ENCODE measurements at places on chromosomes 12 and 14. TPM values are rescaled to one million over a fixed set of nuclear protein-coding genes. Genes with fewer than 3 reads are reported as not detected.

RND1 gene
- 2.5 TPM for total RNA-seq

GPR132 gene
- 35.7 TPM for total RNA-seq

KRT5 gene
- not detected for total RNA-seq

TTC9 gene
- total RNA-seq = 14.8 TPM

IFNG-AS1 gene
- 0.21 TPM for total RNA-seq

SMIM41 gene
- not detected for total RNA-seq

SIX4 gene
- total RNA-seq = not detected

PRIMA1 gene
- total RNA-seq = not detected

KIF21A gene
- 18.4 TPM for total RNA-seq

ZNF740 gene
- total RNA-seq = 31.4 TPM

TSHR gene
- not detected for total RNA-seq

STK38L gene
- total RNA-seq = 19.3 TPM

ADSS1 gene
- total RNA-seq = 1.8 TPM

BDKRB1 gene
- total RNA-seq = not detected

MYH6 gene
- not detected for total RNA-seq

GUCY2C gene
- total RNA-seq = not detected

RERG gene
- not detected for total RNA-seq

ATXN3 gene
- total RNA-seq = 26.0 TPM

LIN52 gene
- 14.9 TPM for total RNA-seq

CLEC9A gene
- not detected for total RNA-seq

APOLD1 gene
- 11.1 TPM for total RNA-seq

APOF gene
- total RNA-seq = not detected

METAP2 gene
- 69.4 TPM for total RNA-seq

IKZF4 gene
- total RNA-seq = 20.7 TPM

CFAP54 gene
- 1.2 TPM for total RNA-seq

FOXA1 gene
- not detected for total RNA-seq

ZDHHC22 gene
- not detected for total RNA-seq

BCL7A gene
- 6.2 TPM for total RNA-seq

NELL2 gene
- total RNA-seq = 47.4 TPM

FAIM2 gene
- 0.55 TPM for total RNA-seq

ZNF385A gene
- 0.55 TPM for total RNA-seq

TMEM229B gene
- total RNA-seq = 9.9 TPM

MUCL1 gene
- total RNA-seq = not detected

KRT82 gene
- total RNA-seq = not detected

BLOC1S1 gene
- total RNA-seq = 158 TPM

KCNMB4 gene
- 0.34 TPM for total RNA-seq
